ENCODE measurements at places on chromosomes 11 and 22. TPM values are rescaled to one million over a fixed set of nuclear protein-coding genes. Genes with fewer than 3 reads are reported as not detected.

- DNase-seq: no peak
- no peaks in the 10 kb centered on the region for H3K36me3 ChIP-seq
- H3K27me3 ChIP-seq: no peaks in the 10 kb centered on the region
Observed at GRCh38 chr11:130785380-130786116, 130.7 kb downstream of the SNX19 start.

Gene MYO18B
- 0.67 TPM for total RNA-seq

DNA sequence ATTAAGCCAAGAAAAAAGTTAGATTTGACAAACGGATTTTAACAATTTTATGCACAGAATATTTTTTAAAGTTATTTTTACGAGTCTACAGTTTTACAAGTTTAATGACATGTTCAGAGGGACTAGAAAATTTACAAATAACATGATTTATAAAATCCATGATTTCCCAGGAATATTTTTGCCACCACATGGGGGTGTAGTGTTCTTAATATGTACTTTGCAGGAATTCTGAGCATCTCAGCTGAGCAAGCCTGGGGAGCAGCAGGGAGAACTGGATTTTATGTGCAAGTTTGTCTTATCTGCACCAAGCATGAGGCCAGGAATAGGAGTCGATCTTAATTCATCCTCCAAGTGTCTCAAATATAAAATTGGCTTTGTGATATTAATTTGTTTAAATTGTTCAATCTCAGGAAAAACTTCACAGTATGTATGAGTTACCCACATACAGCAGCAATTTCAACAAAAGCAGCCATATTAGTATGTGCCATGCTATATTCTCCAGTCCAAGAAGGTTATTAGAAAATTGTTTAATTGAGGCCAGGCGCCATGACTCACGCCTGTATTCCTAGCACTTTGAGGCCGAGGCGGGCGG, 826.3 kb downstream of the DLG2 start:
- no peaks in the 10 kb centered on the region for H3K4me1 ChIP-seq
- no peaks in the 10 kb centered on the region for H3K27me3 ChIP-seq
- no peak for DNase-seq
- no peak overlapping the region for H3K4me3 ChIP-seq
- H3K27ac ChIP-seq: no peak overlapping the region

Gene TEX54
- total RNA-seq: 1.2 TPM

Data from H1 (cell line).